Uterus (tissue), 4 donors: ENCODE measurements at places on chromosomes 11 and 22.

DNA sequence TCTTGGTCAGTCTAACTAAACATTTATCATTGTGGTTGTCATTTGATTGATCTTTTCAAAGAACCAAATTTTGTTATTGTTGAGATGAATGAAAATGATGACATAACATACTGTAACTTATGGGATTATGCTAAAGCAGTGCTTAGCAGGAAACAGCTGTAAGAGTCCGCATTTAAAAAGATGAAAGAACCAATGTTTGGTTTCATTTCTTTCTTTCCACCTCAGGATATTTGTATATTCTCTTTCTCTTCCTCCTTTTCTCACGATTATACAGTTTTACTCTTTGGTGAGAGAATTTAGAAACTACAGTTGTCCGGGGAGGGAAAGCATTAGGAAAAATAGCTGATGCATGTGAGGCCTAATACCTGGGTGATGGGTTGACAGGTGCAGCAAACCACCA is 23.1 kb downstream of the PIH1D2 start:
- DNase-seq, result no peak

GRCh38 chr11:86699040-86699791 is 26.8 kb upstream of the ME3 start:
- no peak for DNase-seq

- DNase-seq, result no peak
Measured at GRCh38 chr11:44562845-44563460, 2.5 kb upstream of the CD82 start.

DNA sequence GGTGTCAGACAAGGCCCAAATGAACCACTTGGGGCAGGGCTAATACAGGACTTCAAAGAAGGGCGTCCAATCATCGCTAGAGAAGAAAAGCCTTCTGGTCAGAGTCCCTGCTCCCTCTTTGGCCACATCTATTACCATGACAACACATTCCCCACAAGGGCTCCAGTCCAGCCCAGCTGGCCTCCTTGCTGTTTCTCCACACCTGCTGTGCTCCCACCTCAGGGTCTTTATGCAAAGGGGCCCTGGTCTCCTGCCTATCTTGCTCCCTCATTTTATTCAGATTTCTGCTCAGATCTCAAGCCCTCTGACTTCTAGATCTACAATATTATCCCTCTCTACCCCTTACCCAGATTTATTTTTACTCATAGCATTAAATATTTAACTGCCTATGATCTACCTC is 58.0 kb upstream of the KIRREL3 start:
- DNase-seq, result no peak

DNA sequence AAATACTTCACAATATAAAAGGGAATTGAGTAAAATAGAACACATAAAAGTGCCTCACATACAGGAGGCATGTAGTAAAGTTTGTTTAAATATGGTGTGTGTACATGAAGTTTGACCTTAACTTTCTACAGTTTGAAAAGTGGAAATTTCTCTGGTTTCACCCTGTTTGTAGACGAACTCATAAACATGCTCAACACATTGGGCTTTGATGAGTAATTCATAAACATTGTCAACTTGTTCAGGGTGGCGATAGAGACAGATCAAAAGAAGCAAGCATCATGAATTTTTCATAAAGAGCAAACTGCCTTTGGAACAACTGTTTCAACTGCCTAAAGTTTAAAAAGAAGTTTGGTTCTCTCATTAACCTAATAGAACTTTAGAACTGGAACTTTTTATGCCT is 9.1 kb downstream of the SLN start:
- no peak for DNase-seq
